Effector memory CD8-positive, alpha-beta T cell (primary cell): ENCODE measurements at places on chromosomes 5 and 9.
A peak's percentile ranks its signal among the peaks of the same experiment; 100 is the strongest.

DNA sequence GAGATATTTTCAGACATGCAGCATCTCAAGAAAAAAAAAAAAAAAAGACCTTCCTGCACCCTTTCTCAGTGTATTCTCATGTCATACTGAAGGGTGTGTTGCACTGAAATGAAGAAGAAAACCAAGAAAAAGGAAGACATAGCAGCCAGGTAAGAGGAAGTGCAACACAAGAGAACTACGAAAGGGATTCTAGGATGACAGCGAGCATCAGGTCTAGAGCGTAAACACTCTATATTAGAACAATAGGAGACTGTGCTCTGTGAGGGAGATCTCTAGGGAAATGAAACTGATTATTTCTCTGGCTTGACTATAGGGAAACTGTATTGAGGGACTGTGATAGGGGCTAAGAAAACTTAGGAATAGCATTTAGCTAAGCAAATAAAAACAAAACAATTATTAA lies 30.0 kb downstream of the BTF3 start:
- no peak overlapping the region for H3K4me3 ChIP-seq
- no peaks in the 10 kb centered on the region for H3K4me1 ChIP-seq
- no peak overlapping the region for H3K27ac ChIP-seq
- H3K27me3 ChIP-seq = peaks cover 18% of the 10 kb centered on the region
- DNase-seq = no peak
- H3K36me3 ChIP-seq = peaks cover under 1% of the 10 kb centered on the region

DNA sequence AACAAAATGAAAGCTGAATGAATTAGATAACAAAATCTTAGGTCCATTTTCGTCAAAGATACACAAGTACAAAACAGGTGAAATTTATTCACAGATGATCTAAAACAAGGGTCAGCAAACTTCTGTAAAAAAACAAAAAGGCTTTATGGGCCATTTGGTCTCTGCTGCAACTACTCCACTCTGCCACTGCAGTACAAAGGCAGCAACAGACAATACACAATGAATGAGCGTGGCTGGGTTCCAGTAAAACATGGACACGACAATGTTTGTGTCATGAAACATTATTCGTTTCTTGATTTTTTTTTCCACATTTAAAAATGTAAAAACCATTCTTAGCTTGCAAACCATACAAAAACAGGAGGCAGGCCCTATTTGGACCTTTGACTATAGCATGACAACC lies 71.9 kb downstream of the ECPAS start:
- H3K36me3 ChIP-seq = peaks cover 96% of the 10 kb centered on the region
- no peaks in the 10 kb centered on the region for H3K27me3 ChIP-seq
- H3K4me1 ChIP-seq = no peaks in the 10 kb centered on the region

GRCh38 chr9:89465726-89466308 lies 32.1 kb downstream of the SEMA4D start:
- H3K4me3 ChIP-seq = peak overlapping the region; percentile 92
- no peak for DNase-seq
- peak overlapping the region; percentile 89 for H3K27ac ChIP-seq

GRCh38 chr5:26662806-26663360 lies 375.5 kb downstream of the CDH9 start:
- no peak overlapping the region for H3K4me3 ChIP-seq
- no peak for DNase-seq

DNA sequence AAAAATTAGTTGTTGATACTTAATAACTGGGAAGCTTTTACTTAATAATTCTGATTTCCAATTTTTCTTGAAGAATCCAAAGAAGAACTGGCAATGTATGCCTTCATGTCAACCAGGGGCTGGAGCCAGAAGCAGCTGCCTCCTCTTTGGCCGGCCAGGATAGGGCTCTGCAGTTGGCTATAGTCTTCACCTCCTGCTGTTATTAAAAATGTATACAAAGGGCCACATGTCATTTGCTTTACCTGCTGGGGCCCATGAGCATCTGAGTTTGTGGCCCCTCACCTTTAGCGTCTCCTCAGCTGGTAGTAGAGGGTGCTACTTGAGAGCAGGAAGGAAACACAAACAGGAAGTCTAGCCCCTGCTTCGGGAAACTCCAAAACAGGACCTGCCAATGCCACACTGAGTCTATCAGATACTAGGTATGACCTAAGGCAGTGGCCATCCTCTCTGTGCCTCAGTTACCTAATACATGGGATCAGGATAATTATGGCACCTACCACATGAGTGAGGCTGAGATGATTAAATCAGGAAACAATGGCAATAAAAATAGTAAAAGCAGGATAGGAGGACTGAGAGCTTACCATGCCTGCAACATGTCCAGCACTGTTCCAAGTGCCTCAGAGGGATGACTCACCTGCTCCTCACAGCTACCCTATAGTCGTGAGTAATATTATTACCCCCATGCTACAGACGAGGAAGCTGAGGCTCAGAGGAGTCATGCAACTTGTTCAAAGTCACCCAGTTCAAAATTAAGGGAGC lies 21.3 kb downstream of the CCDC69 start:
- H3K27ac ChIP-seq = peak overlapping the region; percentile 77
- H3K4me3 ChIP-seq = peak overlapping the region; percentile 14
- no peak for DNase-seq
- H3K36me3 ChIP-seq = peaks cover 49% of the 10 kb centered on the region

- no peak overlapping the region for H3K27ac ChIP-seq
- H3K4me1 ChIP-seq = peaks cover 5% of the 10 kb centered on the region
These were observed 145.5 kb upstream of the SLC24A2 start for GRCh38 chr9:19934301-19934871.

DNA sequence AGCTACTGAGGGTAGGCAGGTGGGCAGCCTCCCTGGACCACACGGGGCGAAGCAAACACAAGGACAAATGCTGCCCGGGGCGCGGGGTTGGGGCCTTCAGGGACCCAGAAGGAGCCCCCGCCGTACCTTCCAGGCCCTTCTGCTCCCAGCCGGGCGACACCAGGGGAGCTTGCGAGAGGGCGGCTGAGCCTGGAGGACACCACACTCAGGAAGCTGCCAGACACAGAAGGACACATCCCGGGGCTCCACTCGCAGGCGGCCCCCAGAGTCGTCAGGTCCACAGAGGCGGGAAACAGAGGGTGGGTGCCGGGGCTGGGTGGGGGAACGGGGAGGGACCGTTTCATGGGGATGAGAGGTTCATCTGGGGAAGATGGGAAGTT lies 58.5 kb upstream of the UBAC1 start:
- DNase-seq = no peak
- peaks cover 3% of the 10 kb centered on the region for H3K36me3 ChIP-seq
- H3K4me3 ChIP-seq = no peak overlapping the region
- H3K4me1 ChIP-seq = peaks cover 19% of the 10 kb centered on the region

- H3K4me3 ChIP-seq = no peak overlapping the region
- H3K36me3 ChIP-seq = no peaks in the 10 kb centered on the region
- no peak for DNase-seq
- H3K27ac ChIP-seq = no peak overlapping the region
These were observed 74.7 kb downstream of the WWC1 start for GRCh38 chr5:168366116-168366515.

DNA sequence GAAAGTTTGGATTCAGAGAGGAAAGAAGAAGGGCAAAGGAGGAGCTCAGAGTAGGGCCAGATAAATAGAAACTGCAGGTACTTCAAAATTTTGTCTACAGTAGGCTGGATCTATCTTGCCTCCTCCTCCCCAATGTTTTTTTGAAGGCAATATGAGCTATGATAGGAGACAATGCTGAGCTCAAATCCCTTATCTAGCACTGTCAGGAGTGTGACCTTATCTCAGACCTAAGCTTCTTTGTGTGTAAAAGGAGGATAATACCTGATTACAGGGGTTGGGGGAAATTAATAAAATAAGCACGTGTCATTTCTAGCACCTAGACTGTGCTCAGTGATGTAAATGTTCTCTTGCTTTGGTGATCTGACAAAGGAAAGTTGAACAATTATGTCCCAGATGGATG lies 137.8 kb upstream of the CD180 start:
- no peaks in the 10 kb centered on the region for H3K36me3 ChIP-seq
- no peaks in the 10 kb centered on the region for H3K27me3 ChIP-seq
- no peak overlapping the region for H3K27ac ChIP-seq
- no peaks in the 10 kb centered on the region for H3K4me1 ChIP-seq
- H3K4me3 ChIP-seq = no peak overlapping the region

DNA sequence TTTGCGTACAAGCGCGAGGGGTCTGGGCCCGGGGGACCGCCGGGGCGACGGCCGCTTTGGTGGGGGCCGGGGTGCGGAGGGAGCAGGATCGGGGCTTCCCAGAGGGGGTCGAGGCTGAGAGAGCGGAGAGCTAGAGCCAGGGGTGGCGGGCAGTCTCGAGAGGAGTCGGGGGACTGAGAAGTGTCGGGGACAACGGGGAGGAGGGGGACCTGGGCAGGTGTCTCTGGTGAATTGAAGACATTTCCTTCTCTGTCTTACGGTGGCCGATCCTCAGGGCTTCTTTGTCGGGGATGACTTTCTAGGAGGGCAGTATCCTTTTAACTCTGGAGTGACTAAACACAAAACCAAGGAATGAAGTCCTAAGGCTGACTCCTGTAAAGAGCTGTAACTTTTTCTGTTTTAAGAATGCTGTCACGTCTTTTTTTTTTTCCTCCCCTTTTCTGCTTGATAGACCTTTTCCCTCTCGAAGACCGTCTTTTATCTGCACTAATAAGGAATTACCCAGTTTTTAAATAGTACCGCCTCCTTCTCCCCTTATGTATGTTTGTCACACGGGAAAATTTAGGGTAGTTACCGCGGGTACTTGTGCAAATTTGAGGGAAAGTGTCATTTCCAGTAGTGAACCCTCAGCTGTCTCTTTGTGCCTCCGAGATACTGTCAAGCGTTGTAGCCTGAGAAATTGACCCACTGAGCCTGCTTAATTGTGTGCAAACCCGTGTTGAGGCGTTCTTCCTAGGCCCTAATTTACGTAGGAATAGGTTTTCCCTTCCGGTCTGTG lies 822 bp downstream of the DENND4C start:
- peaks cover 13% of the 10 kb centered on the region for H3K36me3 ChIP-seq
- no peak overlapping the region for H3K4me3 ChIP-seq
- peaks cover 19% of the 10 kb centered on the region for H3K4me1 ChIP-seq
- H3K27me3 ChIP-seq = no peaks in the 10 kb centered on the region

- H3K4me1 ChIP-seq = peaks cover 4% of the 10 kb centered on the region
- H3K27ac ChIP-seq = peak overlapping the region; percentile 45
- DNase-seq = no peak
- H3K27me3 ChIP-seq = no peaks in the 10 kb centered on the region
These were observed 60.9 kb upstream of the CHD1 start for GRCh38 chr5:98989727-98990126.

- peak overlapping the region; percentile 96 for H3K27ac ChIP-seq
- H3K4me3 ChIP-seq = peak overlapping the region; percentile 58
- no peak for DNase-seq
- peaks cover 53% of the 10 kb centered on the region for H3K36me3 ChIP-seq
- no peaks in the 10 kb centered on the region for H3K27me3 ChIP-seq
- H3K4me1 ChIP-seq = peaks cover 86% of the 10 kb centered on the region
These were observed 57.4 kb downstream of the IRF1 start for GRCh38 chr5:132433141-132433540.

- H3K4me1 ChIP-seq = no peaks in the 10 kb centered on the region
- DNase-seq = no peak
- H3K36me3 ChIP-seq = no peaks in the 10 kb centered on the region
- no peak overlapping the region for H3K27ac ChIP-seq
These were observed 252.3 kb downstream of the PBX3 start for GRCh38 chr9:125999504-125999881.

DNA sequence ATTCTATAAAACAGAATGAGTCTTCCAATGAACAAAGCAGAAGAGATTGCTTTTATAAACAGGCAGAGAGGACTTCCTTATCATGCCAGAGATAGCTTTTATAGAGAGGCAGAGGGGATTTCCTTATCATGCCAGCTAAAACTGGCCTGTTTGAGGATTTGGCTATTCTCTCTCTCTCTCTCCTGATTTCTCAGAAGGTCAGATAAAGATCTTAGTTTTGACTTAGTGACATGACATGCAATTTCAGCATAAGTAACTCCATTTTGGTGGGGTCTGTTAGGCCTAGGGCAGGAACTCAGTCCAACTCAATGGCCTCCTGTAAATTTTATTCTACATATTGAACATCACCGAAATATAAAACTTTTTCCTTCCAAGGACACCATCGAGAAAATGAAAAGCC lies 31.5 kb upstream of the DENND4C start:
- H3K36me3 ChIP-seq = no peaks in the 10 kb centered on the region
- no peaks in the 10 kb centered on the region for H3K27me3 ChIP-seq

GRCh38 chr5:68482199-68482598 lies 266.6 kb downstream of the PIK3R1 start:
- no peak for DNase-seq
- H3K36me3 ChIP-seq = no peaks in the 10 kb centered on the region
- no peaks in the 10 kb centered on the region for H3K4me1 ChIP-seq

DNA sequence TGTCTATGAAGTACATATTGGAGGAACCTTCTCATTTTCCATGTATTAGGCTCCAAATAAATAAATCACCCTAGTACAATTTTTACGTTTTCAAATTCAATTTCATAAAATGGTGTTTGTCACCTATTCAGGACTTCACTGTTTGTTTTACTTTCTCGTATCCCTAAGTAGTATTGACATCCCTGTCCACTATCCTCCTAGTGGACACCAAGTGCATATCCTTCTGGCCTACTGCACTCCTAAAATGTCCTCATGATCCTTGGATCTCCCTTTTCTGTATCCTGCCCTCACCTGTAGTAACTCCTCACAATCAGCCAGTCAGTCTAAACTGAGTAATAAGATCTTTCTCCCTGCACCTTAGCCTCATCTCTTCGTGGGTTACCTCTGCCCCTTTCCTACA lies 539.9 kb downstream of the DMRTA1 start:
- no peaks in the 10 kb centered on the region for H3K36me3 ChIP-seq
- H3K4me1 ChIP-seq = no peaks in the 10 kb centered on the region
- no peak for DNase-seq
- H3K27me3 ChIP-seq = no peaks in the 10 kb centered on the region

- DNase-seq = no peak
- H3K27me3 ChIP-seq = no peaks in the 10 kb centered on the region
- no peak overlapping the region for H3K4me3 ChIP-seq
- no peaks in the 10 kb centered on the region for H3K36me3 ChIP-seq
These were observed 617.7 kb upstream of the C9orf72 start for GRCh38 chr9:28190981-28191380.

DNA sequence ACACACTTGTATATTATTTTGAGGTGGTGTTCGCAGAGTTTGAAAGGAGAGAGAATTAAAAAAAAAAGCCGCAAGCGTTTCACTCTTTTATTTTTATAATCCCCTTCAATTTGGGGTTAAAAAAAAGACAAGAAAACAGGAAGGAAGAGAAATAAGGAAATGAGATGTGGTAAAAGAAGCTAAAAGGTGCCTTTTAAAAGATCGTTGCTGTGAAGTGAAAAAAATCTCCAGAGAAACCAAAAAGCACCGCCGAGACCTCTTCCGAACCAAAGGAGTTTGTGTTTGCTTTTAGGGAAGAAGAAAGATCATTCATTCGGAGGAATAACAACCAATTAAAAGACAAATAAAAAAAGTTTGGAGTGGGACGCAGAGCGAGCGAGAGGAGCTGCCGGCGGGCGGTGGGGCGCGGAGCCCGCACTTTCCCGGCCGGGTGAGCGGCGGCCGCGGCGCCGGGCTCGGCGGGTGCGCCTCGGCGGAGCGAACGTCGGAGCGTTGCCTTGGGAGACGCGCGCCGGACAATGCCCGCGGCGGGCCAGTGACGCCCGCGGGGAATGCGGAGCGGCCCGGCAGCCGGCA lies 355 bp downstream of the TLE4 start:
- H3K36me3 ChIP-seq = peaks cover 15% of the 10 kb centered on the region
- H3K27ac ChIP-seq = no peak overlapping the region
- peaks cover 13% of the 10 kb centered on the region for H3K27me3 ChIP-seq
- H3K4me1 ChIP-seq = peaks cover 25% of the 10 kb centered on the region
